ENCODE measurements at places on chromosomes 2 and 18.

- DNase-seq: peak; percentile 65
These were observed 230.2 kb upstream of the TNP1 start for GRCh38 chr2:217090024-217090473.

GRCh38 chr2:152466041-152466440 lies 131.1 kb downstream of the FMNL2 start:
- DNase-seq: no peak

- DNase-seq: peak; percentile 80
These were observed 509 bp upstream of the CYS1 start for GRCh38 chr2:10080536-10081304.

DNA sequence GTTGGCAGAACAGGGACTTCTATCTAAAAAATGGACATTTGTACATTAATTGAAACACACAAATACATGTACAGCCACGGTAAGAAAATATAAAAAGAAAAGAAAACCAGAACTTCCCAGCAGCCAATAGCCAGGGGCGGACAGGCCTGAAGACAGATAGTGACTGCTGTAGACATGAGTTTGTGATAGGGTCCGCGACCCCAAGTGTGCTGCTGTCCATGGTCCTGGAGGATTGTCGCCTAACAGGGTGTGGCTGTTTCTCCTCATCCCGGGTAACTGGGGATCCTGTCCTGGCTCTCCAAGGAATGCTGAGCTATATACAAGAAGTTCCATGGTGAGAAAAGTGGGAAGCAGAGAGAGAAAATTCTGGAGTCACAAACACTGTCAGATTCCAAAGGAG lies 266.5 kb upstream of the SALL3 start:
- DNase-seq: no peak

DNA sequence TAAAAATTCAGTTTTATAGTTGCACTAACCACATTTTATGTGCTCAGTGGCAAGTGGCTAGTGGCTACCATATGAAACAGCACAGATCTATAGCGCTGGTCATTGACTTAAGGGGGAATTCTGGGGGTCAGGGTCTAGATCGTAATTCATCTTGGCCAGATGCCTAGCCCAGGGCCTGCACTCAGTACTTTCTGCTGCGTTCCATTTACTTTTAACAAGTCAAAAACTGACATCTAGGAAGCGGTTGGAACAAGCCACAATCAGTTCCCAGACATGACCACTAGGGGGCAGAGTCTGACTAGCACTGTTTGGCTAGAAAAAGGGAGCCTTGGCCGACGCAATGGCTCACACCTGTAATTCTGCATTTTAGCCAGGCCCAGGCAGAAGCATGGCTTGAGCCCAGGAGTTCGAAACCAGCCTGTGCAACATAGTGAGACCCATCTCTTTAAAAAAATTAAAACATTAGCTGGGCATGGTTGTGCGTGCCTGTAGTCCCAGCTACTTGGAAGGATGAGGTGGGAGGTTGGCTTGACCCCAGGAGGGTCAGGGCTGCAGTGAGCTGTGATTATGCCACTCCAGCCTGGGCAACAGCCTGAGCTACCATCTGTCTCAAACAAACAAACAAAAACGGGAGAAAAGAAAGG lies 9.0 kb upstream of the TMBIM1 start:
- peak; percentile 76 for DNase-seq

GRCh38 chr2:147589127-147589526 lies 255.7 kb upstream of the ACVR2A start:
- no peak for DNase-seq

DNA sequence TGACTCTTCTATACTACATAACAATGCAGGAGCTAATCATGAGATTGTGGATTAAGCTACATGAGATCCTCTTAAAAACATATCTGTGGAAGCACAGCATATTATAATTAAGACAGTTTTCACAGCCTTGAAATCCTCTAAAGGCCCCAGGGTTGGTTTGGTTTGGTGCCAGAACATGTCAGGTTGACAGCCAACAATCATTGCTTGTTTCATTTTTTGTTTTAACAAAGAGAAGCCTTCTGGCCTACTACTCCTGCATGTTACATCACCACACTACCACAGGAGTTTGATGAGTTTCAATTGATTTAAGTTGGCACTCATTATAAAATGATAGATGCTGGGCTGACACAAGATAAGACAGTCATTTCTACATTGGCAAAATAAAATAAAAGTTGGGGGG lies 255.9 kb upstream of the ERBB4 start:
- DNase-seq: no peak

DNA sequence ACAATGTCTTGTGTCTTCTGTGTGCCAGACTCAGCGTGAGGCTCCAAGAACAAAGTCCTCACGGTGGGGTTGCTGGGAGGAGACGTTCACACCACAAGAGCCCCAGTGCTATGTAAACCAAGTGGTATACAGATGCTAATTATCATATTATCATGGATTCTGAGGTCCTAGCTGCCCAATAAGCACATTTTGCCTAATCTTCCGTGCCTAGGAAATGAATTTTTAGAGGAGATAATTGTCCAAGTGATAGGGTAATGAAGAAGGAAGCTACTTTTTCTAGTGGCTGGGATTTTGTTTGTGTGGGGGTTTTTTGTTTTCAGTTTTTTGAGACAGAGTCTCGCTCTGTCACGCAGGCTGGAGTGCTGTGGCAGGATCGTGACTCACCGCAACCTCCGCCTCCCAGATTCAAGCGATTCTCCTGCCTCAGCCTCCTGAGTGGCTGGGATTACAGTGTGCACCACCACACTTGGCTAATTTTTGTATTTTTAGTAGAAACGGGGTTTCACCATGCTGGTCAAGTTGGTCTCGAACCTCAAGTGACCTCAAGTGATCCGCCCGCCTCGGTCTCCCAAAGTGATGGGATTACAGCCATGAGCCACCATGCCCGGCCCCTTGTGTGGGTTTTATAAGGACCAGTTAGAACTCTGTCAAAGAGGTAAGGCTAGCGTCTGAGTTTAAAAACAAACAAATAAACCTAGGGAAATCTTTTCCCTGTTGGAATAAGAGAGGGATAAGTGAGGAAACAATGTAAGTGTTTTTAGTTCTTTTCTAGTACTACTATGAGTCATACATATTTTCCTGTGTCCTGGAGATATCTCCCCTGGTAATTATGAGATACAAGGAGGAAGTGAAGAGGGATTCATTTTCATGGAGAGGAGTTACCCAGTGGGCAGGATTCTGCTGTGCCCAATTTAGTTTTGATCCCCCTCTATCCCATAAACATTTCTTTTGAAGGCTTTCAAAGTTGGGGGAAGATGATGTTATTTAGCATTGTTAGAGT lies 9.5 kb upstream of the SMAD7 start:
- no peak for DNase-seq

GRCh38 chr2:1140389-1141003 lies 189.8 kb downstream of the SNTG2 start:
- DNase-seq: peak; percentile 53

GRCh38 chr2:20696366-20696765 lies 29.4 kb downstream of the GDF7 start:
- no peak for DNase-seq

GRCh38 chr2:211132573-211132972 lies 576.2 kb downstream of the CPS1 start:
- no peak for DNase-seq

DNA sequence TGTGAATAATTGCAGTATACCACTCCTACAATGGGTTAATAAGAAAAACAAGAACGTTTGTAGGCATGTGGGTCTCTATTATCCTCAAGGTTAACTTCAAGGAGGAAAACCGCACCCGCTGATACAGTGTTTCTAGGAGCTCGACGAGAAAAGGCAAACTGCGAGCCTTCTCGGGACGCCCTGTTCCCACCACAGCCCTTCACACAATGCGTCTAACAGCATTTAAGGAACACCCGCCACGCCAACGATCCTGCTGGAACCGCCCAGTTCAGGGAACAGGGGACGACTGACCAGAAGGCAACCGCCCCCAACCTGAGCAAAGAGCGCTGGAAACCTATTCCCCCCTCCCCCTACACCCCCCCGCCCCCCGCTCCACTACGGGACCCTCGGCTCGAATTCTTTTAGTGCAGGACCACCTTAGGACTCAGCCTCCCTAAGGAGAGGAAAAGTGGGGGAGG lies 710 bp upstream of the TMSB10 start:
- DNase-seq: no peak

DNA sequence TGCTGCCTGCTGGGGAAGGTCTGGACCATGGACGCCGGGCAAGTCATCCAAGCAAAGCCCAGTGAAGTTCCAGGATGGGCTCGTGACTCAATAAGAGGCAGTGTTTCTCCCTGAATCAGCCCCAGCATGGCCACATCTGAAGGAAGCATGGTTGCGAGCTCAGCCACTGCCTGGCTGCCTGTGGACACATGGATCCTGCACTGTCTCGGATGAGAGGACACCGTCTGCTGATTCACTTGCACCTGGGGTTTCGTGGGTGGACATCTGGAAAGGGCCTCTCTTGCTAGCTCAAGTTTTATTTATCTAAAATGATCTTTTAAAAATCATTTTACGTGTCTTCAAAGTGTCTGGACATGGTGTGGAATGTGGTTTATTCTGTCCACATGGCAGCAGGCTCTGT lies 224.8 kb upstream of the FN1 start:
- DNase-seq: no peak

GRCh38 chr18:32803568-32803967 lies 30.7 kb upstream of the KLHL14 start:
- DNase-seq: no peak

DNA sequence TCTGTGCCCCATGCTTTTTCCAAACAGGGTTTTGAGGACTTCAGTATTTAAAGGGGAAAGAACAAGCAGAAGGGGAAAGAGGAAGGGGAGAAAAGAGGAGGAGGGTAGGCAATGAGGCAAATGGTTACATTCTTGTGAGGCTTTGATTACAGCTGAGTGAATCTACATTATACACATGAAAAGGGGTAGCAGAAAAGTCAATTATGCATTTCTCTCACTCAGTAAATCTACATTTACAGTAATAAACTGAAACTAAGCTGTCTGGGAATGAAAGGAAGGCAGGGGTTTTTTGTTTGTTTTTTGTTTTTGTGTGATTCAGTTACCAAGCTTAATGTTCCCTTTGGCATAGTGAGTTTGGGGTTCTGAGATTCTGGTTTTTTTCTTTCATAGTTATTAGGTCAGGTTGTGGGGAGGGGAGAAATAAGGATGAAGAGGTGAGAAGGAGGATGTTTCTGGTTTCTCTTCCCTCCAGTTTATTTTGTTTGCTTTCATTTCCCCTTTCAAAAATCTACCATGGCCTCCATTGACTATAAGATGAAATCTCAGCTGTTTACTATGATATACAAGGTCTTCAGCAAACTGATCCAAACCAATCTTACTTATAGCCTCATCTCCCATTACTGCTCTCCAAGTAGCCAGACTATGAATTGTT lies 18.7 kb downstream of the C18orf63 start:
- no peak for DNase-seq

Measured in GM13976 (cell line).